ENCODE measurements at places on chromosomes 7 and 10.

DNA sequence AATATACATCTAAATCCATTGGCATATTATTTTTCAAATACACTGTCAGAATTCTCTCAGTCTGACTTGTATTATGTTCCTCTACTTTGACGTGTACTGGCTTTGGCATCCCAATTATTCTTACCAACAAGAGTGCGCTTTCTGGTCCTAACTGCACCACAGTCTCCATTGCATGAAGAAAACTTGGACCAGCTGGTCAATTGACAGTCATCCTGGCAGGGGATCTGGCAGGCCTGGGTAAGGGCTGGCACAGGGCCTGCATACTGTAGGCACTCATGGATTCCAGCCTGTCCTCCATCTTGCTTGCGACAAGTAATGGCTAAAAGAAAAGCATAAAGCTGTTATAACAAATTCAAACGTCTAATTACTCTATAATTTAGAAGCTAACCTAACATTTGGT, 384.9 kb downstream of the THSD7A start:
- DNase-seq = no peak

- DNase-seq = no peak
Measured at GRCh38 chr10:71766717-71767419, 6.5 kb downstream of the VSIR start.

DNA sequence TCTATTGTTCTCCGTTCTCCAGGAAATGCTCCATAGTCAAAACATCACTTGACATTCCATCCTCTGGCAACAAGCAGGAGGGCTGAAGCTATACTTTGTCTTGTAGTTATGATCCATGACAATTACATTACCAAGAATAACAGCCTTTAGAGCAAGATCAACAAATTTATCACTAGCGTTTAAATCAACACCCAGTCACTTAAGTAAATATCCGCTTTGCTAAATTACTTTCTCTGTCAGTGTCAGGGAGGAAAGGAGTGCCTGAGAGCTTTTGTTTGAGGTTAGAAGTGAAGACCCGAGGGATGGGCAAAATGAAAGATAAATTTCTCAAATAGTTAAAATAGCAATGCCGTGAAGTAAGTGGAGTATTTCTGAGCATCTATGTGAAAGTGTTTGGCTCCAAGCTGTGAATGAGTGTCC, 236.1 kb upstream of the BMPER start:
- DNase-seq = no peak

DNA sequence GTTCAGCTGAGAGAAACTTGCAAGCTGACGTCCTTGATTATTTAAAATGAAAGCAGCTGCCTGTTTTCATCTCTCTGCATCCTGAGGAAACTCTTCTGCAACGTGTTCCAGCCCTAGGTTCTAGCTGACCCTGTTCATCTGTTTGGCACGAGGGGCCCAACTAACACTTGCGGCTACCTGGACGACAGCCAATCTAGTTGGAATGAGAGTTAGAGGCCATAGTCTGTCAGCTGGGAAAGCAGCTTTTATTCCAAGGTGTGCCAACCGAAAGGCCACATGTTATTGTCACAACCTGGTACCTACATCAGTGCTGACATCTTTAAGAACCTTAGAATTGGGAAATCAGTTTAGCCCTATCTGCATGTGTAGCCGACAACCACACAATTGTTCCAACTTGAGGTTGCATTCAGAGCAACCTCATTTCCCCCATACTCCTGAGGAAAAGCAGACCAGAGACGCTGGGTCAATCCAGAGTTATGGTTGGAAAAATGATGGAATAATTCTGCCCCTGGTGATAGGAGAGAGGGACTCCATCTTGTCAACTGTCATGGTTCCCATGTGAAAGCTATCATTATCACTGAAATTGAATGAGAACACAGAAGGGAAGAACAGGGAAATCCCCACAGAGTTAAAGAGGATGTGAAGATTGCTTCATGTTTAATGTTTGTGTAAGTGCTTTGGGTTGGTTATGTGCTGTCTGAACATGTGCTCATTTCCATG, 121.6 kb downstream of the EGFR start:
- DNase-seq = no peak

DNA sequence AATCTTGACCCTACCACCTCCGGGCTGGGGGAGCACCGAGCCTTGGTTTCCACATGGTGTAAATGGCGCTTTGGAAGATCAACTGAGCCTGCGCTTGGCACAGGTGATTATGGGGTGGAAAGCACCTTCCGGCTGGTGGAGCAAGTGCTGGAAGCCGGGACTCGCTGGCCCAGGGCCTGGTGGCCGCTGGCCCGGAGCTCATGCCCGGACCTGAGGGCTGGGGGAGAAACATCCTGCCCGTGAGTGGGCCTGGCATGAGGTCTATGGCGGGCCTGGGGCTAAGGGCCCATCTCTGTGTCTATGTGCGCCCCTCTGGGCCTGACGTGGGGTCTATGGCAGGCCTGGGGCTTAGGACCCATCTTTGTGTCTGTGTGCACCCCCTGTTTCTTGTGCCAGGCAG, 14.2 kb upstream of the LFNG start:
- no peak for DNase-seq

- DNase-seq = no peak
Measured at GRCh38 chr10:132136689-132137088, 50.1 kb upstream of the DPYSL4 start.

DNA sequence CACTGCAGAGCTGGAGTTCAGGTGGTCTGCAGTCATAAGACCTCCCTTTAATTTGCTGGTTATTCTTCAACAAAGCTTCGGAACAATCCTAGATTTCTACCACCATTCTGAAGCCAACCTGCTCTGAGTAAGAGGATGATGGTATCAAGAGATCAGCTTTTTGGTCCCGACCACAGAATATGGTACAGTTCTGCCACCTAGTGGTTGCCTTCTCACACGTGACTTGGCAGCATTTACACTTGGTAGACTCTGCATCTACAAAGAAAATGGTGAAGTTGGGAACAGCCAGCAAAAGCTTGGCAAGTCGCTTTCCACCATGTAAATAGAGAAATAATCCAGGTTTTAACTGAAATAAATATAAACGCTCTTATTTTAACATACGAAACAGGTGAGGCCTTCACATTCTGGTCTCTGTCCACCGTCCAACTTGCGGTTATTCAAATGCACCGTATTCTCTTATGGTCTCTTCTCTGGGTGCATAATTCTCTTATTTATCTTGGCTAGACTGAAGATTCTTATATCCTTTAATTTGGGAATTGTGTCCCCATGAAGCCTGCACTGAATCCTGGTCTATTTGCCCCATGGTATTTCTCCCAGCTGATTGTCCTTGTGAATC, 173.9 kb upstream of the GRM3 start:
- no peak for DNase-seq

DNA sequence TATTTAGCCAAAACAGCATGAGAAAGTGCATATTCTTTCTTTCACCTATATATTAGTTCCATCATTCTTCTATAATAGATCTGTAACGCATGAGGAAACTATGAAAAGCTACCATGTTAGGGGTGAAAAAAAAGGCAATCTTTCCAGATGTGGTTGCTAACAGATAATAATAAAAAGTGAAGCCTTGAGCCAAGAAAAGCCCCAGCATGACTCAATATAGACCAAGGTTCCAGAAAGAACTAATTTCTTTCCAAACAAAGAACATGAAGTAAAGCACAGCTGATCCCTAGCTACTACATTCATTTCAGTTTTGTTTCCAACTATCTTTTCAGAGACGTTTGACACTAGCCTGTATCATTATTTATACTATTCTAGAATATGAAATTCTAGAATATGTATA, 16.4 kb downstream of the ARL4A start:
- DNase-seq = no peak

DNA sequence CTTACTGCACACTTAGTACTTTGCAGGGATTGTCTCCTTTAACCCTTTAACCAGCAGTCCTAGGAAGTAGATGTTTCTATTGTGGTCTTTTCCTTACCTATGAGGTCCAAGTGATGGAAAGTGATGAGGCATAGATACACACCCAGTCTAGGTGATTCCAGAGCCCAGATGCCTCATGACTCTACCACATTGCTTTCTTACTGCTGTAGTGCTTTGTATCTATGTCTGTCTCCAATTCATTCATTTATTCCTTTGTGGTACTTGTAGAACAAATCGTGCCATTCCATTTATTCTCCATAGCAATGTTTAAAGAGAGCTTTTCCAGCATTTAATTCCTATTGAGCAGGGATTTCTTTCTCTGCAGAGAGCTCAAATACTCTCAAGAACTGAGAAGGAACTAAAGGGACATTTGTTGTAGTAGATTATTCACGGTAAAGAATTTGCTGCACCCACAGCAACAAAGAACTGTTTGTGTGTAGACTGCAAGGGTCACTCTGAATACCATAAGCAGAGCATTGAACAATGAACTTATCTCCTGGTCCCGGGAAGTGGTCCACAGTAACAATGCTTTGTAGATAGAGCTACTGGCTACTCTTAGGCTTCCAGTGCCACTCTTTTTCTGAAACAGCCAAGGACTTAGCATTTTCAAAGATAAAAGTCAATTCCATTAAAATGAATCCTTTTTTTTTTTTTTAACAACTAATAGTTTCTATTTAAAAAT, 337.0 kb downstream of the PTEN start:
- DNase-seq = no peak

DNA sequence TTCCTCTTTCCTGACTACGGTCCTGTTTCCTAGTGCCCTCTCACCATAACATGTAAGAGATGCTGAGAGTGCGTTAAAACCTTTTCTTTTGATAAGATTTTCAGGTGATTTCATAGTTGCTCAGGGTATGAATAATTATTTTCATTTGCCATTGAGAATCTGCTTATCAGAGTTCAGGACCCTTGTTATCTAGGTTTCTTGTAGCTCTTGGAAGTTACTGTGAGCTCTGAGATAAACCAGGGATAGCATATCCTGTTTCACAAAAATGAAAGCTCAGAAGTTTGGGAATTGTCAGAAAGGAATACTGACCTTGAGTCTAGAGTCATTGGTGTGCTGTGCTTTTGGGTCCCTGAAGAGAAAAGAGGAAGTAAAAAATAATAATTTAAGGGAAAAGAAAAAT, 76.8 kb upstream of the PRKG1 start:
- DNase-seq = no peak

DNA sequence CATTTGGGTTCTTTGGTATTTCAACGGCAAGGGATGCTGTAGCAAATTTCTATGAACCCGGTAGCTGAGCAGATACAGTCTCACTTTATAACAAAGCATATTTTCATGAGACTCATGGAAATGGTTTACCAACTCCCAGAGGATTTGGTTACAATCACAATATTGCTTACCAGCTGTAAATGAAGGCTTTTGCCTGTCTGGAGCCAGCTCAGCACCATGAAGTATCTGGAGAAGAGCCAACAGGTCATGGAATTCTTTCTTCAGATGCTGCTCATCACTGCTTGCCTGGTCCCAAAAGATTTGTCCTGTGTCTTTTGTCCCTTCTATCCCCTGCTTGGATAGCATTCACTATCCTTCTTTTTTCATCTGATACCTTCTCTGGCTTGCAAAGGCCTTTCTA, 316.9 kb upstream of the PHYHIPL start:
- DNase-seq = no peak

Measured in esophagus squamous epithelium (tissue), 5 donors.